ENCODE measurements at places on chromosomes 16 and 17.

DNA sequence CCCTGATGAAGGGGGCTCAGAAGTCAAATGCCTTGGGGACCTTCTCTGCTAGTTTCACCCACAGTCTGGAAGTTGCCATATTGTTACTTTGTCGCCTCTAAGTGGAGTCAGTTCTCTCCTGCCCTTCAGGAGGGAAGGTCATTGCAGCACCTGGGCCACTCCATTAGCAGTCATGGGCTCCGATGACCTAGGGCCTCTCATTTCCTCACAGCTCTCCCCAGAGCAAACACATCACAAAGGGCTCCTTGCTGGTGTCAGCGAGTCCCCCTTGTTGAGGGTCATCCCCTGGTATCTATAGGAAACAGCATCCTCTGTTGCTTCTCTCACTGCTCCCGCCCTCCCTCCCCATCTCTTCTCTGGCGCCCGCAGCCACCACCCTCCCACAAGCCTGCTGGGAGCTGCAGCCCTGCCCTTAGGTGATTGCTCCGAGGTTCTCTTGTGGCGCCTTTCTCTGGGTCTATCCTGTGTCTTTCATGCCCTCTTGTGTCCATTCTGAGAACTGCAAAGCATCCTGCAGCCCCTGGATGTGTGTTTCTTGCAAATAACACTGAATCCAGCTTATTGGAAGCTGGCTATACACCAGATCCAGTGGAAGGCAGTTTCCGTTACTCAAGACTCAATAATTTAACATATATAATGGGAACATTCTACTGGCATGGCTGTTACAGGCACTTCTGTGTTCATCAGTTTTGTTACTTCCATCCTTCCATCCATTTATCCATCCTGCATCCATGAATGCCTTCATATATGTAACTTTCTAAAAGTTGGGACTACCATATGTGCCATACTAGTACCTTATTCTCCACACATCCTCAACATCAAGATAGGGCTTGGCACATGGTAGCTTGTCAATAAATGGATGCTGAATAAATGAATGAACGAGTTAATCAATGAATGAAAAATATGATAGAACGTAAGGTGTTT, 21.2 kb downstream of the PDILT start:
- DNase-seq, result peak; percentile 63

GRCh38 chr17:75996665-75997590, 3.7 kb upstream of the CDK3 start:
- DNase-seq, result peak; percentile 70

GRCh38 chr17:72691586-72691985, 400.9 kb downstream of the SLC39A11 start:
- DNase-seq, result no peak

DNA sequence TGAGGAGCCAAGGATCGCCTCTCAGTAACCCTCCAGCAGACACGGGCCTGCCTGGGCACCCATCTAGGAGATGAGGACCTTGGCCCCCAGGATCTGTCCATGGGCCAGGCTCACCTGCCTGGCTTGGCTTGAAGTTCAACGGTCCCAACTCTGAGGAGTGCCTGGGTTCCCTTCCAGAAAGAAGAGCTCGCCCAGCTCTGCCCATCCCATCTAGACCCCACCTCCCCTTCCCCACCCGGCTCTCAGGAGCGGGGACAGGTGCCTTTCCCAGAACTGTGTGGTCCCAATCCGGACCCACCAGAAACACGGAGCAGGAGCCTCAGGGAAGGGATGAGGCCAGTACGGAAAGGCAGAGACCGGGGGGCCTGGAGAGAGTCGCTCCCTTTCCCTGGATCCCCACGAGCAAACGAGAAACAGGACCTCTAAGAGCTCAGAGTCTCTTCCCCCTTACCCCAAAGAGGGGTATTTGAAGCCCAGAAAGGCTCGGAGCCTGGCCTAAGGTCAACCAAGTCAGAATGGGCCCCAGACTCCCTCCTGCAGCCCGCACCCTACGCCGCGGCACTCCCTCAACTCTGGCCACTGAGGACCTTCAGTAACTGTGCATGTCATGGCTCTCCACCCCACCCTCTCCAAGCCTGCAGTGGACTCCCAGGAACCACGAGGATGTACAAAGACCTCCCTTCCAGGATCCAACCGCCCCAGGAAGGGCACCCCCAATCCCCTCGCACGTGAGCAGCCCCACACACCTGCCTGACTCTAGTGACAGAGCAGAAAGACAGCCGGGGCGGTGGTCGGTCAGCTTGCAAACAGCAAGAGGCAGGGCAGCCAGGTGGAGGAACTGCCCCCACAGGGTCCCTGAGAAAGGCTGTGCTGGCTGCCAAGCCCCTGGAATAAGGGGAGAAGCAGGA, 5.4 kb downstream of the CLUH start:
- DNase-seq, result no peak

GRCh38 chr17:55350825-55351205, 70.8 kb downstream of the MMD start:
- no peak for DNase-seq

- peak; percentile 17 for DNase-seq
These were observed 189.4 kb upstream of the CDH8 start for GRCh38 chr16:62225675-62226074.

GRCh38 chr17:77319211-77320043, 178.7 kb downstream of the SEC14L1 start:
- DNase-seq, result peak; percentile 78
